ENCODE measurements at places on chromosomes 6 and 20.

GRCh38 chr6:90226257-90226656 is 70.4 kb downstream of the BACH2 start:
- DNase-seq = peak; percentile 33

- DNase-seq = no peak
These were observed 55.1 kb upstream of the IL20RA start for GRCh38 chr6:137099689-137100403.

GRCh38 chr6:52575502-52575892 is 1.4 kb downstream of the TRAM2 start:
- DNase-seq = no peak

GRCh38 chr6:45728674-45729073 is 287.0 kb downstream of the CLIC5 start:
- no peak for DNase-seq

DNA sequence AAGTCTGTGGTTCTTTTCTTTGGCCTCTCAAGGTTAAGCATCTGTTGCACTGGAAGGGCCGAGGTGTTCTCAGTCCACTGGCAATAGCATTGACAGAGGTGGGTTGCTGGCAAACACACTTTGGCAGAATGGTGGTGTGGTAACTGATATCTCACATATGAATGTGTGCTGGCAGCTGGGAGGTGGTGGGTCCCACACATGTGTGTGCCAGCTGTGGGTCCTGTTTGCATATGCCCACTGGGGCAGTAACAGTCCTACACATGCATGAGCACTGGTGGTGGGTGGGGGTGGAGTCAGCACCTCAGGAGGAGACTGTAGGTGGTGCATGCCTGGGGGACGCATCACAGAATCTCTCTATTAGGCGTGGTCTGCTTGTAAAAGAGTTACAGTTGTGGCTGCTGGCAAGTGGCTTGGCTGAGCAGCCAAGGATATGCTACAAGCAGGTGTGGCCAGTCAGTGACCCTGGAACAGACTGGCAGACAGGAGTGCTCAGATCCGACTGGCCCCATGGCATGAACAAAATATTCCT is 934.3 kb downstream of the GRIK2 start:
- DNase-seq = no peak

- no peak for DNase-seq
These were observed 1050.0 kb downstream of the EPHA7 start for GRCh38 chr6:92369309-92369708.

DNA sequence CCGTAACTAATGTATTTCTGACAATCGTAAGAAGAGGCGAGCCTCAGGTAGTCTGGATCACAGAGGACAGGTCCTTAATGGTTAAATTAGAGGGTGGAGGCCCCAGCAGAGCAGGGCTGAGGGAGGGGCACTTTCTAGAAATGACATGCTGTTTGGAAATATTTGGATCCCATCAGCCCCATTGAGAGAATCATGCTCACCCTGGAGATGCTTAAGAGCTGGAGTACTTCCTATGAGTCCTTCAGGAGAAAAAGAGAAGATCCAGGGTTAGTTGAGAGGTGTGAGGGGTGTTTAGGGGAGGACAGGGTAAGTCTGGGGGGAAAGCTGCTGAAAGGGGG is 123.0 kb downstream of the TCP11 start:
- no peak for DNase-seq

GRCh38 chr6:140175486-140175885 is 801.0 kb upstream of the CITED2 start:
- no peak for DNase-seq

DNA sequence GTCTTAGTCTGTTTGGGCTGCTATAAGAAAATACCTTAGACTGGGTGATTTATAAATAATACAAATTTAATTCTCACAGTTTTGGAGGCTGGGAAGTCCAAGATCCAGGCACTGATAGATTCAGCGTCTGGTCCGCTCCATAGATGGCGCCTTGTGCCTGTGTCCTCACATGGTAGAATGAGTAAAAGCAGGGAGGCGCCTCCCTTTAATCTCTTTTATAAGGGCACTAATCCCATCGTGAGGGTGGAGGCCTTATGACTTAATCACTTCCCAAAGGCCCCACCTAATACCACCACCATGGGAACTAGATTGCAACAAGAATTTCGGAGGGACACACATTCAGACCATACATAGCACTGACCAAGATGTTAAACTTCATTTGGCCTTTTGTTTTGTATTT is 91.2 kb upstream of the TMEM181 start:
- no peak for DNase-seq

GRCh38 chr6:16305246-16305725 is 66.9 kb downstream of the GMPR start:
- DNase-seq = no peak

DNA sequence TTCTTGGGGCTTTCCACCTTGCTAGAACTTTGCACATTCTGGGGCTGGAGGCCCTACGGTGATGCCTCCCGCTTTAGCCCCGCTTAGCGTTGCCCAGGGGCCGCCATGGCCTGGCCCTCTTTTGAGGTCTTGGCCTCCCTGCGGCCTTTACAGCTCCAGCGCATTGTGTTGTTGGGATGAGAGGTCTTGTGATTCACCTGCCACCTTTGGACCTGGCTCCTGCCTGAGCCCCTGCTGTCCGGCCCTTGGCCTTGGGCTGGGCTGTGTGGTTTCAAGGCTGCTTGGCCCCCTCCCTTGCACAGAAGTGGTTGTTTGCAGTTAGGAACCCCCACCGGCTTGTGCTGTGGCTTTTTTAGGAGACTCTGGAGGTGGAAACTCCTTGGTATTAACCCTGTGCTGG is 61.0 kb upstream of the CDH4 start:
- DNase-seq = no peak

DNA sequence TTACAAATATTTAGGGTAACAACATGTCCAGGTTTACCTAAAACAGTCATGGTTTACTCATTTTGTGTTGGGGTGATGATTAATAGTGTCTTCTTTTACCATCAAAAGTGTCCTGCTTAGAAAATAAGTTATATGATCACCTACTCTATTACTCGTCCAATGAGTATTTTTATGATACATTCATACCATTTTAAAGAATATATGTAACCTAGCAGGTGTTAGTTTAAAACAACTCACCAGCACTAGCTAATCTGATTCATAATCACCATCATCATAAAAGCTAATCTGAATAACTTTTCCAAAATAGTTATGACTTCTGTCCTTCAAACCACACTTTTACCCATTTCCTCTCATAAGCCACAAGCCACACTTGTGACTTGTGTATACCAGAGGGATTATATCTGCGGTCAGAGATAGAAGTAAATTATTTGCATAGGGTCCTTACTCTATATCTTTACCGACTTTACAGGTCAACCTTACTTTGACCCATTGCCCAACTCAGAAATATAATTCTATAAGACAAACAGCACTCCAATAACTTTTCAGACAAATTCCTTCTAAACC is 33.3 kb upstream of the NRN1 start:
- DNase-seq = no peak

- DNase-seq = no peak
These were observed 89.4 kb downstream of the CEP162 start for GRCh38 chr6:84137989-84138575.

- no peak for DNase-seq
These were observed 160.5 kb downstream of the ADGRG6 start for GRCh38 chr6:142462260-142462659.

DNA sequence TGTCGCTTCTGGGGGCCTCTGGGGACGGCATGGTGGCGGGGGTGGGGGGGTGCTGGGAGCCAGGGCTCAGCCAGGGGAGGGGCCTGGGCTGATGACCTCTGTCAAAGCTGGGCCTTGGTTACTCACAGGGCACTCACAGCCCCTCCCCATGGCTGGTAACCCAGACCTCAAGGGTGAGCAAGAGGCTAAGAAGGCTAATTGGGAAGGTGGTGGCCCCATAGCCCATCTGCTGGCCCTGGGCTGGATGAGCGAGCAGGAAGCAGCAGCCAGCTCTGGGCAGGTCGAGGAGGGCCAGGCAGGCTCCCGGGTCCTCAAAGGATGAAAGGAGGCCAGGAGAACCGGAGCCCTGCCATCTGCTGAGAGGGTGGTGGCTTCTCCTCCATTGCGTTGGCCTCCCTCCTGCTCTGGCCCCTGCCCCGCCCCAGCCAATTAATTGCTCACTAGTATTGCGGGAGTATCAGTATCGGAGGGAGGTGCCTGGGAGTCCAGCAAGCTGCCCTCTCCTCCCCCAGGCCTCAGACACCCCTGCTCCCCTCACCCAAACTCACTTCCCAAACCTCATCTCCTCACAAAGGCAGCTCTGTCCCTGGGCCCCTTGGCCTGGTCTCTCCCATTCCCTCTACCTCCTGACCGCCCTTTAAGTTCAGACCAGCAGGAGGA is 1.0 kb upstream of the CDSN start:
- DNase-seq = no peak

DNA sequence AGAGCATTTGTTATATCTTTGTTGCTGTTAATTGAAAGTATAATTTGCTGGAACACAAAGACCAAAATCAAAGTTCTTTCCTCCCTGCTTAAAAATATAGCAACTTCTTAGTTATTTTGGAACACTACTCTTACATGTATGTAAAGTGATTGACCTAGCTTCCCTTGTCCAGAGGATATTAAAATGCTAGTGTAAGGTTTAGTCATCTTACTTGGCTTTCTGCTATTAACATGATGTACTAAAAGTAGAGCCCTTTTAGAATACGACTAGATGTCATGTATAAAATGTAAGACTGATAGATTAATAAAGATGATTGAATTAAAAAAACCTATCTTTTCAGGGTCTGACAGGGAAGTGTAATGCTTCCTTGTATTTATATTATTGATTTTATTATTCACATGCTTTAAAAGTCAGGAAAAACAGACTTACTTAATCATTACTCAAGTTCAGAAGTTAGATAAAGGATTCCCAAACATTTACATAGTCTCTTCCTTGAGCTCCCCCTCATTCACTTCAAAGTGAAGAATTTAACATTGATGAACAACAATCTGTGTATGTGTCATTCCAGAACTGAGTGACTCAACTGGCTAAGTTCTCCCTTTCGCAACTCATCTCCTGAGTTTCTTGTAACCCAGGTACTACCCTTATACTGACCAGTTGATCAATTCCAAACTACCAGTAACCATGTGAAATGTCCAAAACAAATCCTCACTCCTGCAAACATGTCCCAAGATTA is 50.9 kb downstream of the BTBD9 start:
- no peak for DNase-seq

- no peak for DNase-seq
These were observed 17.2 kb upstream of the KIAA1755 start for GRCh38 chr20:38277691-38278090.

- DNase-seq = peak; percentile 15
These were observed 279.7 kb downstream of the UST start for GRCh38 chr6:149026530-149026942.

GRCh38 chr6:53309059-53309900 is 39.5 kb downstream of the ELOVL5 start:
- DNase-seq = no peak

DNA sequence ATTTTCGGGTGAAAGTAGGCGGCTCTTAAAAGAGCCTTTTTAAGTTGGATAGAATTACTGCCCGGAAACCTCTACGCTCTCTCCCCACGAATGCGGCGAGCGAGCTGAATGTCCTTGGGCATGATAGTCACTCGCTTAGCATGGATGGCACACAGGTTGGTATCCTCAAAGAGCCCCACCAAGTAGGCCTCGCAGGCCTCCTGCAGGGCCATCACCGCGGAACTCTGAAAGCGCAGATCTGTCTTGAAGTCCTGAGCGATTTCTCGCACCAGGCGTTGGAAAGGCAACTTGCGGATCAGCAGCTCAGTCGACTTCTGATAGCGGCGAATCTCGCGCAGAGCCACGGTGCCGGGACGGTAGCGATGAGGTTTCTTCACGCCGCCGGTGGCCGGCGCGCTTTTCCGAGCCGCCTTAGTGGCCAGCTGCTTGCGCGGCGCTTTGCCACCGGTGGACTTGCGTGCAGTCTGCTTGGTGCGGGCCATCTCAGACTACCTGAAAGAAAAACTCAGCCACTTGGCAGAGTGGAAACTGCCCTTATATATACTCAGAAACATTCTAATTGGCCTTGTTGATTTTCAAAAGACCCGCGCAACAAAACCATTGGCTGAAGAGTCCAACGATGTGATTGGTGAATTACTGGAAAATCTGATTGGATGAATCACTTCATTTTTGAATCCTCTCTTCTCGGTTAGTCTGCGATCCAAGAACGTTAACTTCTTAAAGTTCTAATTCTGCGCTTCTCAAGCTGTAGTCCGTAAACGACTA is 93.9 kb upstream of the BTN3A2 start:
- peak; percentile 91 for DNase-seq

DNA sequence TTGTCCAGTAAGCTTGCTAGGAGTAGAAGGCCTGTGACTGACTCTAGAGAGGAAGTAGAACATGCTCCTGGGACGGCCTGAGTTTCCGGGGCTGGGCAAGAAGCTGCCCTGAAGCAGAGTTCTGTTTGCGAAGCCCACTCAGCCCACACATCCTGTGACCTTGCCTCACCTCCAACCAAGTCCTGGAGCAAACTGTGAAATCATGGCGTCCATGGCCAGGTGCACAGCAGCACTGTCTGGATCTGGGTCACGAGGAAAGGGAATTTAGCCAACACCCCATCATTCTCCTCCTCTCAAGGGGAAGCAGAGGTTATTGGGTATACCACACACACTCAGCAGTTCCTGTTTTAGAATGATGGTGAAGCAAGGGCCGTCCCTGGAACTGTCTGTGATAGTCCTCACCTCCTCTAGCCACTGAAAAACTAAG is 87.5 kb downstream of the CRYBG1 start:
- peak; percentile 10 for DNase-seq

DNA sequence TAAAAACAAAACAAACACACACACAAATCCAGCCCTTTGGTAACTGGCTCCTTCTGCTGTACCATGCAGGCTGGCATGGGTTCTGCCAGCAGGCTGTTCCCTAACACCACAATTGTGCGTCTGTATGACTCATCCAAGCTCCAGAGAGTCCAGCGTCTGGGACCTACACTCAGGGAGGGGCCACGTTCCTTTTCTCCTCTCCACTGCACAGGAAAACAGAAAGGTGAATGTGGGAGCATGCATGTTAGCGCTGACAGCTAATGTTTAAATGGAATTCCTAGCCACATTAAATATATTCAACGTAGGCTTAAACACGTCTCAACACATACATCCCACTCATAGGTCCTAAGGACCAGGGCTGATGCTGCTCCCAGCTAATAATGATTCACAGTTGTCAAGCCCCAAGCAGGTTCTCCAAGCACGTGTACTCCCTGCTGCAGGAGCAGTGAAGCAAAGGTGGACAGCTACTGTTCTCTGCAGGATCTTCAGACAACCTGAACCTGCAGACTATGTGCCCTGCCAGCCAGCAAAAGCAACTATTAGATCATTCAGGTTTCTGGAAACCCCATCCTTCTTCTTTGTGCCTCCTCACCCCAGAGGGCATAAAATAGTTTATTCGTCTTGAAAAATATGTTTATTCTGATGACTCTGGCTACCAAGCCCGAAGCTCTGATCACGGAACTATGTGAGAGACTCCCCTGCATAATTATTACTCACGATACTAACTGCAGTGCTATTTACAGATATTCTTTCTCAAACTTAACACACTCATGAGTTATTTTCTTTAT is 20.9 kb downstream of the MAP1LC3A start:
- DNase-seq = no peak

- DNase-seq = peak; percentile 57
These were observed 1.6 kb downstream of the CLIC5 start for GRCh38 chr6:46014046-46014445.

- no peak for DNase-seq
These were observed 152.9 kb downstream of the AKAP7 start for GRCh38 chr6:131288214-131288613.

All from CD4-positive, alpha-beta T cell treated with Interleukin-4 for 4 hours (primary cell).